ENCODE measurements at places on chromosomes 16 and 17. TPM values are rescaled to one million over a fixed set of nuclear protein-coding genes. Genes with fewer than 3 reads are reported as not detected.

DNA sequence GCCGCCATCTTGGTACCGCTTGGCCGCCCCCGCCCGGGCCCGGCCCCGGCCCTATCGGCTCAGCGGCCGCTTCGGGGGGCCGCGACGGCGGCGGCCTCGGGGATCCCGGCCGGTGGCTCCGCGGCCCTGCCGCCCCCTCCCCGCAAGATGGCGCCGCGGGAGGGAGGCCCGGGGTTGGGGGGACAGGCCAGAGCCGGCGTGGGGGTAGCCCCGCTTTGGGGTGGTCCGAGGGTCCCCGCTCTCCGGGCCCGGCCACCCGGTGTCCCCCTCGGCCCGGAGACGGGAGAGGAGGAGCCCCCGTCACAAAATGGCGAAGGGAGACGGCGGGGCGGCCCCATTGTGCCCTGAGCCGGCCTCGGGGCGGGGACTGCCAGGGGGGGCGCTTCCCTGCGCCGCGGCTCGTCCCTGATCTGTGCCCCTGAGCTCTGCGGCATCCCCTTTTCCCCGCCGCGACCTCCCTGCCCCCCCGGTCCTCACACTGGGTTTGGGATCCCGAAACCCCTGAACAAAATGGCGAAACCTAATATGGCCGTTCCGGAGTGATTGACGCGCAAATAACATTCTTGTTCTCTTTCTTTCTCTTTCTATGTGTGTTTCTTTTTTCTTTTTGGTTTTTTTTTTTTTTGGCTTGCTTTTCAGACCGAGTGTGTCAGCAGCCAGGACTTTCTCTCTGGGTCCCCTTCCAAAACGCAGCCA, 986 bp downstream of the HAPSTR1 start:
- peak; percentile 76 for DNase-seq

DNA sequence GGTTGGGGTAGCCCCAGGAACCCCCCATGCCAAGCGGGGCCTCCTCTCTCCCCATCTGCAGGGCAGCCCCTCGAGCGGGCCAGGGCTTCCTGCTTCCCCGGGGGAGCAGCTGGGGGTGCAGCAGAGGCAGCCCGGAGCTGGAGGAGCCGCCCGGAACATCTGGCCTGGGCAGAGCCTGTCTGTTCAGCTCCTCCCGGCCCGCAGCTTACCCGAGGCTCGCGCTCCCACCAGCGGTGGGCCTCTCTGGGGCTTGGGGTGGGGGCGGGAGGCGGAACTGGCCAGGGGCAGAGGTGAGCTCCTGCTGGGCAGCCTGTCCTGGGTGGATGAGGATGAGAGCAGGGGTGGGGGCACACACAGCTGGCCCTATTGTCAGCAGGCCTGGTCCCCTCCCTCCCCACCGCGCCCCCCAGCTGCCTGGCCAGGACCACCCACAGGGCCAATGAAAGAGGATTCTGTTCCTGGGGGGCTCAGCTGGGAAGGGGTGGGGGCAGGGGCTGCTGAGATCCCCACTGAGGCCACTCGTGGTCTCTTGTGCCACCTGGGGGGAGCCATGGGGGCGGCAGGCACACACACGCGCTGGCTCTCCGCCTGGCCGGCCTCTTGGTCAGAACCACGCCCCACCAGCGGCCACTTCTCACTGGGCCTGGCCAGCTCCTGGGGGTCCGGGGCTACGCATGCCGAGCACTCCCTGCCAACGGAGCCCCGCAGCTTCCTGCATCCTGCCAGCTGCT, 34.7 kb downstream of the BAHCC1 start:
- DNase-seq, result no peak

DNA sequence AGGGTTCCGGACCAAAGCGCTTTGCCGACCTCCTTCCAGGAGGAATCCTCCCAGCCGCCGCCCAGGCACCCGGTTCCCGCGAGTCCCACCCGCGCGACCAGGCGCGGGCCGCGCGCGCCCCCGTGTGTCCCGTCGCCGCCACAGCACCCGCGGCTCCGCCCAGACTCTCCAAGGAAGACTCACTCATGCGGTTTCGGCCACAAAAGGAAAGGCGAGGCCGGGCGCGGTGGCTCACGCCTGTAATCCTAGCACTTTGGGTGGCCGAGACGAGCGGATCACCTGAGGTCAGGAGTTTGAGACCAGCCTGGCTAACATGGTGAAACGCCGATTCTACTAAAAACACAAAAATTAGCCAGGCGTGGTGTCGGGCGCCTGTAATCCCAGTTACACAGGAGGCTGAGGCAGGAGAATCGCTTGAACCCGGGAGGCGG, 3.5 kb upstream of the PKMYT1 start:
- DNase-seq, result peak; percentile 85

DNA sequence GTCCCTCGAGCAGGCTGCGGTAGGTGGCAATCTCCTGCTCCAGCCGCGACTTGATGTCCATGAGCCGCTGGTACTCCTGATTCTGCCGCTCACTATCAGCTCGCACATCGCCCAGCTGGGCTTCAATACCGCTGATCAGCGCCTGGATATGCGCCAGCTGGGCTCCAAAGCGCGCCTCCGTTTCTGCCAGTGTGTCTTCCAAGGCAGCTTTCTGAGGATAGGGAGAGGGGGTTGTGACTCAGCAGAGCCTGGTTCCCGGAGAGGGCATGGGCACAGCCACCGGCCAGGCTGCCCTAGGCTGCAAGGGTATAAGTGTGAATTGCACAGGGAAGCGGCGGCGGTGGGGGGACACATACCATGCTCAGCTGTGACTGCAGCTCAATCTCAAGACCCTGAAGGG, 4.3 kb downstream of the KRT19 start:
- DNase-seq, result no peak

DNA sequence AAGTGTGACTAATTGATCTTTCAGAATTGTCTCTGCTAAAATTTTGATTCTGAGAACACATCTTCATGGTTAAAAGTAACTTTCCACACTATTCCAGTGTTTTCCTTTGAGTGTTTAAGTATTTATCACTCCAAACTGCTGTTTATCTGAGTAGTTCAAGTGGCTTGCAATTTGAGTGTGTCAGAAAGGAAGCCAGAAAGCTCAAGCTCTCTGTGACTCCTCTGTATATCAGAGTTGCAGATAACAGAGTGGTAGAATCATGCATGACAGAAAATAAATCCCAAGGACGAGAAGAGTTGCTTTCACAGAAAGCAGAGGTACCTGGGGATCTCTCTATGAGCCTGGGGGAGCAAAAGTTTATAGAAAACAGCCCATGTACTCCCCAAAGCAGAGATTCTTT, 130.0 kb downstream of the CYB561 start:
- DNase-seq, result no peak

DNA sequence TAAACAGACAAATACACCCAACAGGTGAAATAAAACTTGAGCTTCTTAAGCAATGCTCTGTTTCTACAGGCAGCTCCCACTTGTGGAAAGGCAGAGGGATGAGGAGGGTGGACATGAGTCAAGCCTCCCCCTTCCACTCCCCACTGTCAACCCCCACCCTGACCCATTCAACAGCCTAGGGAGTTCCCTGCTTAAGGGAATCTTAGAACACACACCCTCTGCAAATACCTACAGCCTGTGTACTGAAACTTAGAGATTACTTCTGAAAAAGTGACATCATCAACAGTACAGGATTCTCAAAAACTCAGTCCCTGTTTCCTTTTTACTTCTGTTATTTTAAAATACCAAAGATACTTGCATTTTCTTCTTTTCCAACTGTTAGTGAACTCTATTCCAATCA, 345.4 kb downstream of the SOX9 start:
- DNase-seq, result peak; percentile 39

- no peak for DNase-seq
Observed at GRCh38 chr17:72789711-72790110, 302.8 kb downstream of the SLC39A11 start.

DNA sequence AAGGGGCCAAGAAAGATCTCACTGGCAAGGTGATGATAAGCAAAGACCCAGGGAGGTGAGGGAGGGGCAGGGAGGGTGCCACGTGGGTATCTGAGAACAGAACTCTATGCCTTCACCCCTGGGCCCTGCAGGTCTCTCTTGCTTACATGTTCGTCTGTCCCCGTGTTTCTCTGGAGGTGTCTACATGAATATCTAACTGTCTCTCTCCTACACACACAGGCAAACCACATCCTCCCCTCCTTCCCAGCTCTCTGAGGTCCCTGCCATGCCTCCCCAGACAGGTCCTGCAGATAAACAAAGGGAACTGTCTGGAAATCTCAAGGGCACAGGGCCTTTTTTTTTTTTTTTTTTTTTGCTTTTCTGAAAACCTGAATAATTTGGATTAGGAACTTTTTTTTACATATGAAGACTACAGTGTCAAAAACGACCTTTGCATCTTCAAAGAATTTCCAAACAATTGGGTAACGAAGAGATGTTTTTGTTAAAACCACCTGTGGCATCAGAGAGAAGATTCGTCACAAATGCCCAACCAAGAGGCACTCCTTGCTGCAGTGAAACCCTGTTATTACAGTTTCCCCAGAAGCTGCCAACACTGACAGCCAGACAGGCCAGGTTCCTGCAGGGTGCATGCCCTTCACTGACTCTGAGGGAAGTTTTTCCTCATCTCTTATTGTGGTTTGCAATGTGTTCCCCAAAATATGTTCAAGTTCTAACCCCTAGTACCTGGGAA, 17.8 kb downstream of the PLLP start:
- DNase-seq, result peak; percentile 60

GRCh38 chr17:68424861-68425260, 32.4 kb downstream of the WIPI1 start:
- no peak for DNase-seq

DNA sequence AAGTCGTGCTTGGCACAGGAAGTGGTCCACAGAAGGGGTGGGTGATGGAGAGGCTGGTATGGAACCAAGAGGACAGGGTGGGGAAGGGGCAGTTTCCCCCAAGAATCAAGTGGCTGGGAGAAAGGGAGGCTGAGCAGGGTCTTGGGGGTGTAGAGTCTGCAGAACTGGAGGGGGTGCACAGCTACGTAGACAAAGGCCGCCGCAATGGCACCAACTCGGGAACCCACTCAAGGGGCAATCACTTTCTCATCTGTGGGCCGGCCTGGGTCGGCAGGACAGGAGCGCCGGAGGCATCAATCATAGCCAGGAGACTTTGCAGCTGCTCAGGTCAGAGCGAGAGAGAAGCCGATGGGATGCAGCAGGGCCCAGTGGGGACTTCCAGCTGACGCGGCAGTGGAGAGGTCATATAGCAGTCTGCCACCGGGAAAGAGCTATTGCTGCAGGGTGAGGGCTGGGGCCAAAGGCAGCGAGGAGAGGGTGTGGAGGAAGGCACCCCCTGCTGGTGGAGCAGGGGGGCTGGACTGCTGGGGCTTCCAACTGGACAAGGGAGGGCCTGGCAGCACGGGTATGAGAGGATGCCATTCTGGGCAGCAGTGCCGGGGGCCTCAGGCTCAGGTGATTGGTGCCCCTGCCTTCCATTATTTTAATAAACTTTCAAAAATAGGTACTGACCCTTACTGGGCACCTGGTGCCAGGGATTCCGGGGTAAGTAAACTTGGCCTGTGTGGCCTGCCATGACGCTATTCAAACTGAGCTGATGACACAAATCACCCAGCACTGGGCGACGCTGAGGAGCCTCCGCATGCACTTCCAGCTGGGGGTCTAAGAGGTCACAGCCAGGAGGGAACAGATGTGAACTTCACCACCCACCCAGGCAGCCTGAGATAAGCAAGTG, 52.5 kb upstream of the MTSS2 start:
- DNase-seq, result peak; percentile 84

DNA sequence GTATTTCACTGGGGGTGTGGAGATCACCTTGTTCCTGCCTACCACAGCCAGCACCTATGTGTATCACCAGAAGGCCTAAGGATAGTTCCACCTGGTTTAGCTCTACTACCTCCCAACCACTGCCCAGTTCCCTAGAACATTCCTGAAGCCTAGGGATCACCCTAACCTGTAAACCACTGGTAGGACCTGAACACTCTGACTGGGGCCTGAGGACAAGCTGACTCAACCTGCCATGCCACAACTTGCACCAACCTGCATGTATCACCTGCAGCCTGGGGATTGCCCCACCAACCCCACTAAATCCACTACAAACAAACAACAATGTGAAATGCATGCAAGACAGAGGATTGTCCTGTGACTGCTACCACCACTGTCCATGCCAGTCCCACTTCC, 128.1 kb downstream of the KIF2B start:
- no peak for DNase-seq

DNA sequence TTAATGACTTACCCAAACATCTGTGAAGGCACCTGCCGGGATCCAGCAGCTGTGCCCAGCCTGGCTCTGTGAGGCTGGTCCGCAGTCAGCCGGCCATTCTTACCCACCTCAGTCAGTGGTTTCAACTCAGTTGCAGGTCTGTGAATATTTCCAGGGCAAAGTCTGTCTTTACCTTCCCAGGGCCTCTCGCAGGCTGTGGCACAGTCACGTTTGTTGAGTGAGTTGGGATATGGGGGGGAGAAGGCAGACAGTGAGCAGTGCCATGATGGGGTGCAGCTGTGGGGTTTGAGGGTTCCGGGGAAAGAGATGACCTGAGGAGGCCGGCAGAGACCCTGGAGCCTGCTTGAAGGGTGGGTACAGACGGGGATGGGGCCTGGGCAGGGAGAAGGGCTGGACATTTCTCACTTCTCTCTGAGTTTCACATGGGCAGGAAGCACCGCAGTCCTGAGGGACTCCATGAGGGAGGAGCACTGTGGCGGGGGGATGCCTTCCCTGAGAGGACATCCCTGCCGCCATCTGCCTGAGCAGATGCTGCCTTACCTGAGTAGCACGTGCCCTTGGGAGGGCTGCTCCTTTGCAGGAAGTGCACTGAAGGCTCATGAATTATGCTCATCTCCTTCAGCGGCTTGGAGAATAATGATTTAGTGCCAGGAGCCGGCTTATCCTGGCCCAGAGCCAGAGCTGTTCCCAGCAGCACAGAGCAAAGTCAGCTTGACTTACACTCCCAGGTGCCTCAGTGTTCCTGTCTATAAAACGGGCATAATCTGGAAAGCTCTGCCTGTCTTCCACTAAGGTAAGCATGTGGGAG, 48.1 kb downstream of the KSR1 start:
- no peak for DNase-seq

DNA sequence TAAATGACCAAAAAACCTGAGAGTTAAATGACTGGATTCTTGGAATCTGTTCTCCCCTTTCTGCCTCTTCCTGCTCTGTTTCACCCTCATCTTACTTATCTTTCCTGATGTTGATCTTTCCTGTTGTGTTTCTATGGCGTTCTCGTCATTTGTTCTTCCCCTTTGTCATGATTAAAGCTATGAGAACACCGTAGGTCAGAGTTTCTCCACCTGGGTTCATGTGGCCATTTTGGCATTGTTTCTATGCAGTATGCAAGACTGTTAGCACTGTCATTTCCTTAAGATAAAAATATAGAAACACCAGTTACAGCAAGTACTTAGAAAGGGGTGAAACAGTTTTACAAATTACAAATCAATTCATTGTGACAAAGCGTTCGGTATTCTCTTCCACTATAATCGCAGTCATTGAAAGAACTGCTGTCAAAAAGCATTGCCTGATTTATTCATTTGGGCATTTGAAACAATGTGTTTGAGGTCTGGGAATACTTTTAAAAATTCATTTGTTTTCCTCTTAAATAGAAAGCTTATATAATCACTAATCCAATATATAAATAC, 166.0 kb downstream of the PHKB start:
- DNase-seq, result peak; percentile 18

SMTNL2 gene
- total RNA-seq, result not detected

AIPL1 gene
- total RNA-seq, result not detected

KRT33B gene
- not detected for total RNA-seq

WFDC1 gene
- 14.2 TPM for total RNA-seq

Measured in stomach (tissue), 19 donors.